Right lobe of liver (tissue), 6 donors: ENCODE measurements at places on chromosomes 7 and 10.
A peak's percentile ranks its signal among the peaks of the same experiment; 100 is the strongest.

DNA sequence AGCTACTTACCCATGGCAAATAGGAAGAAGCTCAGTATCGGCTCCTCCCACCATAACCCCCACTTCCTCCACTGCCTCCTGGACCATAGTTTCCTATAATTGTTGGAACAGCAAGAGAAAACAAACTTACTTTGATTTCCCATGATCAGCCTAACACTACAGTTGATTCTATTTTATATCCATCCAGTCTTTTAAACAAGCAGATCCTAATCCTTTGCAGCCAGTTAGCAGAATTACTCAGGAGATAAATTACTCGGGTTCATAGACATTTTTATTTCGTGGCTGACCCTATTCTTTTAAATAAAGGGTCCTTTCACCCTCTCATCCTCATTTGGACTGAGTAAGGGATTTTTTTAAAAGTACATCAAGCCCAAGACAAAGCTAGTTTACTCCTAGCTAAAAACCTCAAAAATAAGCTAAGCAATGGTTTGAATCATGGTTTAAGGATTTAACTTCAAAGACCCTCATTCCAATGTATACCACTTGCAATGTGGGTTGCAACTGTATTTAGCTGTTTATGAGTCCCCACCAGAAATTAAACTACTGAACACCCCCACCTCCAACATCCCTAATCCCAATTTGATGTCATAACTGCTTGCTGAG, 8.0 kb downstream of the HNRNPA2B1 start:
- no peak for DNase-seq

DNA sequence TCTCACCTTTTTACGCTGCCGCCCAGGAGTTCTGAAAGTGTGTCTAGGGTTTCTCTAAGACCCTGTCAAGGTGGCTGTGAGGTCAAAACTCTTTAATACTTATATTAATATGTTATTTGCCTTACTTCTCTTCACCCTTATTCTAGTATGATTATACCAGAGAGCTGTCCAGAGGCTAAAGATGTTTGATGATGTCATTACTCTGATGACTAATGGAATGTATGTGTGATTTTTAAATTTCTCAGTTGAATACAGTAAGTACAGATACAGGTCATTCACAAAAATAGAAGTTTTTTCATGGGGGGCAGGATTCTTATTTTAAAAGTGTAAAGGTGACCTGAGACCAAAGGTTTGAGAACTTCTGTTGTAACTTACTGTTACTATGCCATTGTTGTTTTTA, 150.6 kb upstream of the FOXP2 start:
- no peak for DNase-seq

DNA sequence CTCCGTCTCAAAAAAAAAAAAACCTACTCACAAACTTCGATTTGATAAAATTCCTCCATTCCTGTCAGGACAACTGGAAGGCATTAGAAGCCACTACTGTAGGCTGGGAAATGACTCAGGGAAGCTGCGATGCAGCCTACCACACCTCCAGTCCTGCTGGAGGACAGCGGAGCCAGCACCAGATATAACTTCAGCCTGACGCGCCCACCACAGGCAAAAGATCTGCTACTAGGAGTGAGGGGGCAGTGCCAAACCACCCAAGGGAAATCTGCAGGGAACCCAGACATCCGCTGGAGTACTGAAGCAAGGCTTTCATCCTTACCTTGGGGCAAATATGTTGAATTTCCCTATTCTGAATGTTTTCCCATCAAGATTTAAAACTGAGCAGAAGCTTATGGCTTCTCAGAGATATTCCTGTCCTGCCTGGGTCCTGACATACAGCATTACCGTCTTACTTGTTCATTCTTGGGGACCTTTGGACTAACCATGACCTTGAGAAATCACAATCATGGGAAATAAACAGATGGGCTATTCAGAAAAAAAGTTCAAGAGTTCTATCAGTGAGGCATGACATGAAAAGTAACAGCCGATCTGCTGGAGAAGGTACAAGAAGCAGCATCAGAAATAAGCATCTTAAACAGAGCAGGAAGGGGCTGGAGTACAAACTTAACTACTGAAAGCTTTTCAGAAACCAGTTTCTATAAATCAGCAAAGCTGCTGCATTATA, 20.4 kb downstream of the BCCIP start:
- DNase-seq, result no peak

DNA sequence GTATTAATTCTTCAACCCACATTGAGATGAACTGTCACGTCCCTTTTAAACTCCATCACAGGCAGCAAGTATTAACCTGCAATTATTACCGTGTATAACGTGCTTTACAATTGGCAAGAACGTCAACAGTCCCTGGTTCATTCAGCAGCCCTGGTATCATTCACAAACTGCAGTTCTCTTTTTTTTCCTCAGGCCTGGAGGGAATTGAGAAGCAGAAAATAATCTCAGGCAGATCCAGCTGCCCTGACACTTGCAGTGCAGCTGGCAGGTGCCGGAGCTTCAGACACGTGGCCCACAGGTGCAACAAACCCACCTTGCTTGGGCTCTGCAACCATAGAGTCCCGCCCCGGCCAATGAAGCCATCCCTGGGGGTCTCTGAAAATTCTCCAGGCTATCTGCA, 137.3 kb downstream of the PLXNA4 start:
- no peak for DNase-seq

- no peak for DNase-seq
These were observed 79.5 kb downstream of the DIP2C start for GRCh38 chr10:609868-610545.

GRCh38 chr7:13217768-13218167, 530.3 kb downstream of the ARL4A start:
- no peak for DNase-seq

DNA sequence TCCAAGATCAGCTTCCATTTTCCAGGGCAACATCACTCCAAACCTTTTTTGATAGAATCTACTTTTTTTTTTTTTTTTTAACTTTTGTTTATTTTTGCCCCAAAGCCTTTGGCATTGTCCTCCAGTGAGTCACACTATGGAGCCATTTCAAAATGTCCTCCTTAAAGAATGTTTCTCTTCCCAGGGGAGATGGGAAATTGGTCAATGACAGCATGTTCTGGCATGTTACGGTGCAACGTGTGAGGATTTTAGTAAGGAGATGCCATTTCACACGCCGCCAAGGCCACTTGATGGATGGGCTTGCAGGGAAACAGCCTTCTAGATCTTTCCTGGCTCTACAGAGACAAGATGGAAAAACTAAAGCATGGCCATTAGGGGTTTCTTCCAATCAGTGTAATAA, 30.7 kb upstream of the TRIL start:
- DNase-seq, result no peak

GRCh38 chr10:31083765-31084184, 52.1 kb upstream of the ZNF438 start:
- DNase-seq, result peak; percentile 26

DNA sequence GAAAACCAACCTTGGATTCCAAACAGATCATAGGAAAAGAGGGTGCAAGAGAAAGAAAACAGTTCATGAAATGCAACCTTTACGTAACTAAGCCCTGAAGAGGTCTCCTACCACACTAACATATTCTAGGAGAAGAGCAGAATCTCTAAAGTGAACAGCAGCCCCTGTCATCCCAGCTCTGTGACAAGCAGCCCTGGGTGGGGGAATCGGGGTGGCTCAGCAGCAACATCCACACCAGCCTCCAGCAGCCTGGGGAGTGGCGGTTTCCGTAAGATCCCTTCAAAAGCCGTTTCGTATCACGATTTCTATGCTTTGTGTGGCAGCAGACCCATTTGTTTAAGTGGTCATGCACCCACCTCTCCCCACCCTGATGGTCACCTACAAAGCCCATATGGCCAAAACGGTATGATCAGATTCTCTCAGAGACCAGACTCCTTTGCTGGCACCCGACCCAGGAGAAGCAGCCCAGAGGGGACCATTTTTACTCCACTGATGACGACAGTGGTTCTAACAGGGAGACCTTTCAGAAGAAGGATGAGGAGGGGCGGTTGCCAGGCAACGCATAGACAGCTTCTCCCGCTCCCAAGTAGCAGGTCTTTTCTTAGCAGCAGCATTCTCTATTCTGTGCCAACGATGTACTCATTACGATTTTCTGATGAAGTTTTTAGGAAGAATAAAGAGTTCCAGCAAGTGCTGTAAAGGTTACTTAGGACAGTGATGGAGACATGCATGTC, 300.6 kb downstream of the DNAJB6 start:
- no peak for DNase-seq

DNA sequence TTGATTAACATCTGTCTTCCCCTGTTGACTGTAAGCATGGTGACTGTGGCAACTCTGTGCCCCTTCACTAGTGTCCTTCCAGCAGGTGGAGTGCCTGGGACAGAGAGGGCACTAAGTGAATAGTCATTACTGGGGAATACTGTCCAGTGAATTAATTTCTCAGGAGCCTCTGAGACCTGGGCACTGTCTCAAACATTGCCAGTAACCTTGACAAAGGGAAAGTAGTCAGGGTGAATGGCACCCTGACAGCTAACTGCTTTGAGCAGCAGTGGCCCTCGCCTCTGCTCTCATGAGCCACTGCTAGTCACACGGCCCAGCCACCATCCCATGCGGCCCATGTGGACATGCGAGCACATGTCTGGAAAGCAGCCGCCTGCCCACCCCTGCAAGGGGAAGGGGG, 13.1 kb upstream of the GRB10 start:
- DNase-seq, result no peak

GRCh38 chr7:3438352-3438751, 137.3 kb downstream of the SDK1 start:
- no peak for DNase-seq

DNA sequence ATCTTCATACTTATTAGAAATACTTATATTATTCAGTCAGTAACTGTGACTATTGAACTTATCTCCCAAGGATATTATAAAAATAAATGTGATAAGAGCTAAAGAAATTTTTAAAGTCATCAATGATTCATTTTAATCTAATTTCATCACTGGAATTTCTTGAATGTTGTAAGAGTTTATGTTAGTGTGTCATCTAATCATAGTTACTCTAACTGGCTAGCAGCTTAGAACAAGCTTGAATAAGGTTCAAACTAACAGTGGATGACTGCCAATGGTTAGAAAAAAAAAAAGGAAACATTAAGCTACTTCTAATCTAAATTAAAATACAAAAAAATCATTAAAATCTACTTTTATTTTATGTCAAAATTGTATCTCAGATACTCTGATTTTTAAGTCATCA, 1066.3 kb downstream of the CNTNAP2 start:
- DNase-seq, result no peak

GRCh38 chr7:53596230-53596629, 560.8 kb downstream of the POM121L12 start:
- no peak for DNase-seq

- DNase-seq, result no peak
These were observed 28.7 kb downstream of the NUP42 start for GRCh38 chr7:23210506-23210905.

- DNase-seq, result no peak
These were observed 6.9 kb downstream of the SRI start for GRCh38 chr7:88212918-88213317.

GRCh38 chr7:23802720-23803397, 92.8 kb downstream of the STK31 start:
- DNase-seq, result no peak

DNA sequence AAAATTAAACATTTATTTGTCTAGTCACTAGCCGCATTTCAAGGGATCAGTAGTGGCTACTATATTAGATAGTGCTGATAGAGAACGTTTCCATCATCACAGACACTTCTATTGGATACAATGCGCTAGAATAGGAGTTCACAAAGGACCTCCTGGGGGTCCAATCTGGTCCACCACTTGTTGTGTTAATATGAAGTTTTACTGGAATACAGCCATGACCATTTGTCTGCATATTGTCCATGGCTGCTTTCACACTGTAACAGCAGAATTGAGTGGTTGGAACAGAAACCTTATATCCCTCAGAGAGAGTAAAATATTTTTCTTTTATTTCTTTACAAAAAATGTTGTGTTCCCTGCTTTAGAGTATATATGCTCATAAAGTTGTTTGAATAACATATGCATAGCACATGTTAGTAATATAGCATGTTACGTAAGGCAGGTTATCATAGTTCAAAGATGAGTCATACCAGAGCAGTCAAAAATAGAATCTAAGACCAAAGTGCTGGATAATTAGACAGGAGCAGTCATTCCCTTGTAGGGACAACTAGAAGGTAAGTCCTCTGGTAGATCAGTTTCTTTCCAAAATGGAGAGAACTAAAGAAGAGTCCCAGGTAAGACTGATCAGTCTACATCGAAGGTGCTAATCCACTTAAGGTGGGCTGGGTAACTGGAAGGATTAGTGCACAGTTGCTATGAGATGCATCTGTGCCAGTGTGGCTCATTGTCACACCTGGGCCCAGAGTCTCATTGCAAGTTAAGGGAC, 14.9 kb downstream of the BZW2 start:
- DNase-seq, result no peak

DNA sequence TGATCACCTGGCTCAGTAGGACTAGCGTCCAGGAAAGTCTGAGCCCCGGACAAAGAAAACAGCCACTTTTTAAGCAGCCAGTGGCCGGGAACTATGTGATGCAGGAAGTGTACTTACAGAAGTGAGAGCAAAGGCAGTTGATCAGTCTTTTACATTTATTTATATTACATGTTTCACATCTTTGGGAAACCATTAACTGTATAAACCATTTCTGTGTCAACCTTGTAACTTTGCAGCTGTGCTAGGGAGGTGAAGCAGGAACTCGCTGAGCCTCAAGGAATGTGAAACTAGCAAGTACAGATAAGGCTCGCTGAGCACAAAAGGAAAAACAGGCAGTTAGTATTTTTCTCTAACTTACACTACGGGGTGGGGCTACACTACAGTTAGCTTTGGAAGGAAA, 39.9 kb upstream of the HECW1 start:
- DNase-seq, result no peak
